ENCODE measurements at places on chromosomes 11 and 22.

DNA sequence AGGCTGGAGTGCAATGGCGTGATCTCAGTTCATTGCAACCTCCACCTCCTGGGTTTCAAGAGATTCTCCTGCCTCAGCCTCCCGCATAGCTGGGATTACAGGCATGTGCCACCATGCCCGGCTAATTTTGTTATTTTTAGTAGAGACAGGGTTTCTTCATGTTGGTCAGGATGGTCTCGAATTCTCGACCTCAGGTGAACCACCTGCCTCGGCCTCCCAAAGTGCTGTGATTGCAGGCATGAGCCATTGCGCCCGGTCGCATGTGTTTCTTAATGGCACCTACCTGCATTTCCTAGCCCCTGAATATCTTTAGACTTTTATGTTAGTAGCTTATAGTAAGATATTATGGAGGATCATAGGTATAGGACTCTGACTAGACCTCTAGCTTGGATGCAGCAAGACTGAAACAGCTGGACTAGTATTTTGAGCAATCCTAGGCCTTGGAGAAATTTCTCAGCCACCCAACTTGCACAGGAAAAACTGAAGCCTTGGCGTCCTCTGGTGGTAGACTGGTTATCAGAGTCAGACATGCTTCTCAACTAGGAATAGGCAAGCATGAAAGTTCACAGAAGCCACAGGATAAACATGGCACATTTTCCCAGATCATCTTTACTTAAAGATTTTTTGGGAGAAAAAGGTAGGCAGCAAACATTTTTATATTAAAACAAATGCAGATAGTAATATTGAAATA, 22.7 kb upstream of the C1QTNF4 start:
- DNase-seq: no peak

DNA sequence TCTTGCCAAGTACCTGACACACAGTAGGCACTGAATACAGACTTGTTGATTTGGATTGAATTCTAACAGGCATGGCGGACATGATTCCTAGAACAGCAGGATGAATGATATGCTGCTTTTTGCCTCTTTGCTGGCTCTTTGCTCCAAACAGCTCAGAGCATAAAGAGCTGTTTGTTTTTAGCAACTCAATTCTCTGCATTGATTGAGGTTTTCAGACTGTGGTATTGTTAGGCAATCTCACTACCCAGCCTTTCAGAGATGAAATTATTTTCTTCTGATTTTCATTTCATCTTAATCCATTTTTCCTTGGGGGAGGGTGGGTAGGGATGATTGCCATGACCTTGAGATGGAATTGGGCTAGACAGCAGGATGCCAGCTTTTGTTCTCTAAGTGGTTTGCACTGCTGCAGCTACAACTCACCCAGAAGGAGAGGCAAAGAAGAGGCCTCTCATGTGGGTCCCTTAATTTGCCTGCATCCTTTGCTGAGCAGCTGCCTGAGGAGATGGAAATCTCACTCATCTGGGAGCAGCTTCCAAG, 20.5 kb downstream of the COA4 start:
- no peak for DNase-seq

DNA sequence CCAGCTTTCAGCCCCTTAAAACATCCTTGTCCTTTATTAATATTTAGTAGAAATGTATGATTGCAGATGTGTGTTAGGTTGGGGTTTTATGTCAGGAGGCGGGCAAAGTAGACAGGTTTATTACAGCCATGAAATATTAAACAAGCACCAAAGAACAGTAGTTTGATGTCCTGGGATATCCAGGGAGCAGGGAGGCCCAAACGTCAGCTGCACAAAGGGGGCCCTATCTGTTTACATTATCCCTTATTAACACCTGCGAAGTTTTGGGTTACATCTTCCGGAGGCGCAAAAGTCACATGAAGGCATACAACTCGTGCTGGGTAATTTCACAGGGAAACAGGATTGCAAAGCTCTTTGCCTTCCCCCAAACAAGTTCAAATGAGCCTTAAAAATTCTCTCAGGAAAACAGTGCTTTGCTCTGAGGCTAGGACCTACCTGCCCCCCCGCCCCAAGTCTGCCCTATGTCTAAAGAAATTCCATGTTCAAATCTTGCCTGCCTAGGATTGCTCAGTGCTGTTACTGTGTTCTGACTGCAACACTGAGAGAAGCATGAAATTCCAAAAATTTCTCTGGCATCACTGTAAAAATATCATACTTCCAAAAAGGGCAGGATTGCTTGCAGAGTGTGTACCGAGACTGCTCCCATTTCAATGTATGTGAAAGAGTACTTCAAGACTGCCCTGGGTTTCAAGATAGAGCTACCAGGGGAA, 8.9 kb downstream of the MN1 start:
- no peak for DNase-seq

GRCh38 chr11:97351939-97352338, 962.1 kb downstream of the JRKL start:
- DNase-seq: no peak

DNA sequence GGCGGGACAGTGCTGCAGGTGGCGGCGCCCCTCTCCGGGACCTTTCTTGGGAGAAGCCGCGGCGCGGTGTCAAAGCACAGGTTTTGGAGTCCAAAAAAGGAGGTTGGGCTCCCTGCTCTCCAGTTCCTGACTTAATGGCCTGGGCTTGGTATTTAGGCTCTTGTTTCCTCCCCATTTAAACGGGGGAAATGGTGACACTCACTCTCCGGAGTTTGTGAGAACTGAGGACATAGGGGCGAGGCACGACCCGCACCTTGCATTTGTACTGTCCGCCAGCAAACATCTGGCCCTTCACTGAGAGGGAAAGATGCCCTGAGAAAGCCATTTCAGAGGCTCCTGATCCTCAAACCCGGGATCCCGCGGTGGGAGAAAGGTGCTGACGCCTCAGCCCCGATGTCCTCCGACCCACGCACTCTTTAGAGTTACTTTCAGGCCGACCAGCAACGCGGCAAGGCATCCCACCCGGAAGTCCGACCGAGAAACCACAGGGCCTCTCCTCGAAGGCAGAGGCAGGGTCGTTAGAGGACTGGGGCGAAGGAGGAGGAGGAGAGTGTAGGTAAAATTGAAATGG, 2.9 kb upstream of the WDR74 start:
- DNase-seq: peak; percentile 16

- DNase-seq: no peak
These were observed 213.7 kb downstream of the TBC1D22A start for GRCh38 chr22:46976143-46976542.

Measured in T-helper 17 cell (primary cell).